ENCODE measurements at places on chromosomes 5 and 9.

- DNase-seq: peak; percentile 24
Observed at GRCh38 chr5:171386861-171387344, 746 bp upstream of the NPM1 start.

DNA sequence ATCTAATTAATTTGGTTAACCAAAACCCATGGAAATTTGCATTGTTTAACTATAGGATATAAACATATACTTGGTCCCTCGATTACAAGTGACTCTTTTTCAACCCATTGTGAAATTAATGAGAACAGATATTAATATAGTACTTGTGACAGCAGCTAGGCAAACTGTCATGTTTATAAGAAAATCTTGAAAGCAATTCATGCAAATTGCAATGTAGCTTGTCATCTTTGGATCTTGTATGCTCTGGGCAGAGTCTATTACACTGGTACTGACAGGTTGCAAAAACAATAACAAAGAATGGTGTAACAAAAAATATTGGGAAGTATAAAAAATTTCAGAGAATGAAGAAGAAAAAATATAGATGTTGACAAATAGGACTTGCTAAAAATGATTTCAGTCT lies 941.0 kb downstream of the DNAH5 start:
- DNase-seq: no peak

DNA sequence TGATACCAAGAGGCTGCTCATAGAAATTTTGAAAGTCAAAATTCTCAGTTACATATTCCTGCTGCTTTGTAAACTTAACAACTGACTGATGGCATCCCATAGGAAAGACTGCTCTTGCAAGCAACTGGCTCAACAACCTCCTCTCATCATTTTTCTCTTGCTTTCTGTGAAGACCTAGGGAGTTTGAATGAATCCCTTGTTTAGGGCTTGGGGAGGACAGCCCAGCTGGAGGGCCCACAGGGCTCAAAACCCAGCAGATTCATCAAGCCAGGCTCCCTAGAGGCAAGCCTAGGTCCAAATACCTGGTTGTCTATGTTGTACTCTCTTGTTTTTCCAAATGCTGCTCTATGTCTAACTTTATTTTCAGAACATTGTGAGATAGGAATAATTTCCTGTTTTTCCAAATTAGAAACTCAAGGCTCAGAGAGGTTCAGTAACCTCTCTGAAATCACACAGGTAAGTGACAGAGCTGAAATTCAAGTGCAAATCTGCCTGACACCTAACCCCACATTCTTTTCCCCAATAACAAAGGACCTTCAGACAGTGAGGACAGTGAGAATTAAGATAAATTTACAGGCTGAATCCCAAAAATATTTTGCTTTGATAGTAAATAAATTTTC lies 558.9 kb upstream of the KLF4 start:
- DNase-seq: no peak

DNA sequence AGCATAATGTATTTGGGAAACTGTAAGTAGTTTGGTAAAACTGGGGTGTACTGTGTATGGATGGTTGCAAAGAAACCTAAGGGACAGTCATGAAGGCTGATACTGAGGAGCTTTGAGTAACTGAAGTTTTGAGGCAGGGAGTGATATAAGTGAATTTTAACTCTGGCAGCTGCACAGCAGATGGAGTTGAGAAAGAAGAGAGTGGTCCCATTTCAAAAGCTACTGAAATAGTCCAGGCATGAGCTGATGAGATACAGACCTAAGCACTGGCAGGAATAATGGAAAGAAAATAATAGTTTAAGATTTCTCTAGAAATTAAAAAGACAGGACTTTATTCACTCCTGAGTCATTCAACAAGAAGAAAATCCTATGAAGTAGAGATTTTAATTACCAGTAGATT lies 232.0 kb downstream of the CHSY3 start:
- DNase-seq: no peak

GRCh38 chr5:95864944-95865504 lies 42.5 kb upstream of the GLRX start:
- no peak for DNase-seq

GRCh38 chr9:91948101-91948596 lies 1.9 kb downstream of the ROR2 start:
- no peak for DNase-seq

DNA sequence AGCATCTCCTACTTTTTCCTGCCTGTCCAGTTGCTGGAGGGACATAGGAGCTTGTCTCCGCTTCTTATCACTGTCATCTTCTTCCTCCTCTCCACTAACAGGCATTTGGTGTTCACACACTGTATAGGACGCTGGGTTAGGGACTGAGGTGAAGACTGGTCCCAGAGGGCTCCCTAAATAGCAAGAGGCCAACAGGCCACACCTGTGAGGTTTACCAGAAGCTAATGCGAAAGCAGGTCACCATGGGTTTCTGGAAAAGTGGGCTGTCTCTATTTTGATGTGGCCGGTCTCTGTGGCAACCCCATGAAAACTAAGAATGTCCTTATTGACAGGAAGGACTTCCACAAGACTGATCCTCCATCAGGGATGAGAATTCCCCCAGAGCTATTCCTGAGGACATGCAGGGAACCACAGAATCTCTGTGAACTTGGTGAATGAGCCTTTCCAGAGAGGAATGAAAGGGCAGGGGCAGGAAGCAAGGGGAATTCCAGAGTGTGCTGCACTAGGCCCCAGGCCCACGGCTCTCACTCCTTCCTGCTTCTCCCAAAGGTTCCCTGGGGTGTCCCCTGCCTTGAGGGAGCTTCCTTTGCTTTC lies 61.7 kb downstream of the DAP start:
- DNase-seq: no peak

- no peak for DNase-seq
Observed at GRCh38 chr9:108677776-108678175, 178.0 kb downstream of the ACTL7B start.

GRCh38 chr5:177303925-177304391 lies 359 bp downstream of the PRELID1 start:
- DNase-seq: no peak

DNA sequence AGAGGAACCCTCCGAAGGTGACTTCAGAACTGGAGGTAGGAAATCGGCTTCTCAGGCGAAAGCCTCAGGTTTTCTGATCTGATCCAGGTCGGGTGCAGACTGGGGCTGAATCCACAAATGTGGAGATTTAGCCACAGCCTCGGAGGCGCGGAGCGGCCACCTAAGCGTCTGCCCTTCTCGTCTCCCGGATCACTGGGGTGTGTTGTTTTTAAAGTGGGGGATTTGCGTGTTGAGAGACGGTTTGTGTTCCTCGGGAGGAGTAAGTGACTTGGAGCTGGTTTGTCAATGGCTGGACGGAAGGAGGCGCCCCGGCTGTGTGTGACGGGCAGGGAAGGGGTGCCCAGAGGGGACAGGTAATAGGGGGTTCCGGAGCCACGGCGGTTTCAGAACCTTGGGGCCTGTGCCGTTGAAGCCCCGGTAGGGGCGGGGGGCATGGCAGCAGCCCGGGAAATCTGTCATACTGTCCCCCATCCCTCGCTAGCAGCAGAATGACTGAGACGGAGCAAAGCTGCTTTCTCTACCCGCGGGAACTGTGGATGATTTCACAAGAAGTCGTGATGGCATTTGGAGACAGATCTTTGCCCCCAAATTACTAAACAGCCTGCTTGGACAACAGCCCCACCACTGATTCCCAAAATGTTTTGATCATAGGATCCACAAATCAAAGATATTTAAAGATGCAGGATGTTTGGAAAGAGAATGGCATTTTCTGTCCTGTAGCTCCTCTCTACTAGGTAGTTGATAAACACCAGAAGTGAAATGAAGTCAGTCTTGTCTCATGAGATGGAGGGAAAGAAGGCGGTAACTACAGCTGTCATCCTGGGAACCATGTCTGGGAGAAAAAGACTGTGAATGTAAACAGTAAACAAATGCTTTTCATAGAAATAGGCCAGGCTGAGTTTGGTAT lies 216.5 kb downstream of the PDZD2 start:
- DNase-seq: peak; percentile 20

DNA sequence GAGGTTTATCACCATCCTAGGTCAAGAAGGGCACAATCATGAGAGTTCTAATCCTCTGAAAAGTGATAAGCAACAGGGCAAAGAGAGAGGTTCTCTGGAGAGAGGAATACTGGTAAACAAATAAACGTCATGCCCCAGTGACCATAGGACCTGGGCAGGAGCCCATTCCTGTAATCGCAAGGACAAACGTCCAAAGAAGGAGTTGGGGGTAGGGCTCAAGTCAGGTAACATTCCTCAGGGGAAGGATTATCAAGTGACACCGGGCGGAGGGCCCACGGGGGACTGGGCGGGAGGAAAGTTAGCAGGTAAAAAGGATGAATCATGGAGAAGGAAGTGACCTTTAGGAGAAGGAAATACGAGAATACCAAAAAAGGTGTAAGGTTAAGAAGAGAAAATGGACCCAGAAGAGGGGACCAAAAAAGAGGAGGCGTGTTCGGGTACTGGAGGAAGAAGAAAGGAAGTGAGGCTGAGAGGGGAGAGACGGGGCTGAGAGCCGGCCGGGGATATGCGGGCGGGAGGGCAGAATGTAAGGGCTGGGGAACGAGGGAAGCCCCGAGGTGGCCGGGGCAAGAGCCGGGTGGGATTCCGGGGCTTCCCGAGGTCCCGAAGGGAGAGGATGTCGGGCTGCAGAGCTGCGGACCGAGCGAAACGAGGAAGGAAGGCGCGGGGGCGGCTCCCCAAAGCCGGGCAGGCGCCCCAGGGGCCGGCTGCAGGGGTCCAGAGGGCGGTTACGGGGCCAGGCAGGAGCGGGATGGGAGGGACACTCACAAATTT lies 583 bp downstream of the DIAPH1 start:
- peak; percentile 52 for DNase-seq

GRCh38 chr9:78073722-78074121 lies 42.1 kb upstream of the GNAQ start:
- no peak for DNase-seq

DNA sequence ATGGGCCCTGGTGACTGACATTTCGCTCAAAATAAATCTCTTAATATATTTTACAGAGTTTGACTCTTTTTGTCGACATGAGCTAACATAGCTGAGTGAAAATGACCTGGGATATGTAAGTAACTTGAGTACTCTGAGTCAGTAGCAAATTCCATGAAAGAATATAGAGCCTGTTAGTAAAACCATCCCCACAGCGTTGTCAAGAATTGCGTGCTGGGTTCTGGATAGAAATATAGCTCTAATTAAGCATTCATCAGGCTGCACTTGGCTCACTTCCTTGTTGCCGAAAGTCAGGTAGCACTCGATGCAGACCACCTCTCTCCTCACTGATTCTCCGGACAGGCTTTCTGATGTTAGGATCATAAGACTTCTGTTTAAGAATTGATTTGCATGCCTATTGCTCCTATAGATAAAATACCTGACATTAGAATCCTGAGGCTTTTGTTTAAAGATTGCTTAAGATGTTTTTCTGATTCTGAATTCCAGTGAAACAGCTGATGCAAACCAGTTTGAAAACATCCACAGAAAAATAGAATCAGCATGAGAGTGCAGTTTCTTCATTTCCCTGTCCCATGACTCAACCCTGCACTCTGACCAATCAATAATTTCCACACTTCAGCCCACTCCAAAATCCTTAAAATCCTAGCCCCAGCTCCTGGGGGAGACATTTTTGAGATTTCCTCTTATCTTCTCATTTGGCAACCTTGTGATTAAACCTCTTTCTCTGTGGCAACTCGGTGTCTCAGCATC lies 310.6 kb downstream of the DIRAS2 start:
- DNase-seq: peak; percentile 39

DNA sequence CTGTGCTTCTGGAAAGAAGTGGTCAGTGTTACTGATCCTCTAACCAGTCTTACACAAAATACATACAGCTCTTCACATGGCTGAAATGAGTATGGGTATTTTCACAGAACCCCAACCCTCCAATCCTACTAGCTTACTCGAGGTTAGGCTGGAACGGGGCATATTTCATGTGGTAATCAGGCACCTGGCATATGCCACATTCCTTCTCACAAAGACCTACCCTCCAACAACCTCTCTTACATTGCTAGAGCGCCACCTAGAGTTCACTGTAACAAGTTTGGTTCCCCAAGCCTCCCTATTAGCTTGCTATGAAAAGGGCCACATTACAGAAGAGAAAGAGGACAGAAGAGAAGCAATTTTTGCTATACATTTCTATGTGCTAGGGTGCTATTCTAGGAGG lies 597.3 kb downstream of the PRELID2 start:
- DNase-seq: no peak

DNA sequence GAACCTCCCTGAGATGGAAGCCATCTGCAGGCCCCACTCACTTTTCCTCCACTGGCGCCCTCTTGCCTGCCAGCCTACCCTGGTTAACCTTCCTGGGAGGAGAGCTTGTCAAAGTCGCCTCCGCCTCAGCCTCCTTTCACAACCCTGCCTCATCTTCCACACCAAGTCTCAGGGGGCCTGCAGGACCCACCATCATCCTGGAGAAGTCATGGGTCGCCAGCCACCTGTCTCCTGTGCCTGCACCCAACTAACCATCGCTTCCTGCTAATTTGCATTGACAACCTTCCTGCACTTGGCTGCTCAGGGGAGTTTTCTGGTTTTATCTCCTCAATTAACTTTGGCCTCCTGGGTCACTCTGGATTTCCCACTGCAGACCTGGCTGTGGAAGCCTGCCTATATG lies 52.8 kb upstream of the GRHPR start:
- DNase-seq: no peak

DNA sequence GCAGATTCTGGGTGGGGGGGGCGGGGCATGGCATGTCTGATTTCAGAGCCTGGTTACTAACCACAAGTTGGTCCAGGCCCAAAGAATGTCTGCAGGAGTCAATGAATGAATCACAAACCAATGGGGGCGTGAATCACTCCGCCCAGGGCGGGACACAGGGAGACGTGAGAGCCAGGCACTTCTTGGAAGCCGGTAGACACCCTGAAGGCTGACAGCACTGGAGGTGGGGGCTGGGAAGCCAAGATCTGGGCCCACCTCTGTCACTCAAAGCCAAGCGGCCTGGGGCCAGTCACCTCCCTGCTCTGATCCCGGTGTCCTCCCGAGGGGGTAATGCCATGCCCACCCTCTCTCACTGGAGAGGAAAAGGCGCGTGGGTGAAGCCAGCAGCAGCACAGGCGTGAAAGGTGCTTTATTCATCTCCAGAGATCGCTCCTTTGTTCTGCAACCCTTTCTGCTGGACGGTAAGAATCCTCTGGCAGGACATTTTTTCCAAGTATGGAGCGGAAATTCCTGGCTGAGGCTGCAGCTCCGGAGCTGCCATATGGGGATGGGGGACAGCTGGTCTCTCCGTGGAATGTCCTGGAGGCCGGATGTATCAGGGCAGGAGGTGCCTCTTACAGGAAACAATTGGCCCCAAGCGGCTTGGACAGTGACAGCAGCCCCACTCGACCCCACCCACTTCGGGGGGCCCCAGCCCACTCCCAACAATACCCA lies 85.0 kb downstream of the STK10 start:
- peak; percentile 95 for DNase-seq

GRCh38 chr5:133664422-133664821 lies 52.1 kb upstream of the FSTL4 start:
- DNase-seq: no peak

- no peak for DNase-seq
Observed at GRCh38 chr5:77483682-77484081, 8.4 kb downstream of the WDR41 start.
